DMS53 (cell line): ENCODE measurements at places on chromosomes 4 and X.
A peak's percentile ranks its signal among the peaks of the same experiment; 100 is the strongest.

DNA sequence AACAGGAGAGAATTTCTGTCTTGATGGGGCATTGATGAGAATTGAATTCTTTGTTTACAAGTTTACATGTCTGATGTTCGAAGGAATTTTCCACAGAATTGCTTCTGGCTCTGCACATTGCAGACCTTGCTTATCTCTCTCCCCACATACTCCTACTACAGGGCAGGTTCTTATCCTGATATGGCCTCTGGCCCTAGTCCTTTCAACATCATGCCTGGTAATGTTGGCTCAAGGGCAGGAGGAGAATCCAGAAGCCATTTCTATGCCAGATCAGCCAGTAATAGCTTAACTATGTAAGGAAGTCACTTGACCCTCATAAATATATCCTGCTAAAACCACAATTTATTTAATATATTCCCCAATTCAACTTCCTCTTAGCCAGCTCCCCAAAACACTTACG is 24.3 kb upstream of the TSPAN5 start:
- DNase-seq, result no peak

DNA sequence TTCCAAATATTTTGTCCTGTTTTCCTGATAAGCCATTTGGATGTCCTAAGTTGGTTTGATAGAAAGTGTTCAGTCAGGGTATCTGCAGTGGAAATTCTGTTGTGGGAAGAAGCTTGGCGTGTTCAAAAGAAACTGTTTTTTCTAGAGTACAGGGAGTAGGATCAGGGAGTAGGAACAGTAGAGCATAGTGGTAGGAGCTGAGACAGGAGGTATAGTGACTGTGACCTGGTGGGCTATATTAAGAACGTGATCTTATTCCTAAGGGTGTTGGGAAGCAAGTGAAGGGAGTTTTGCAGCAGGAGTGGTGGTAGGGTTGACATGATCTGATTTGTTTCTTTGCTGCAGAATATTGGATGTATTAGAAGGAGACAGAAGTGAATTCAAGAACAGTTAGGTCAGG is 348.2 kb downstream of the BMPR1B start:
- DNase-seq, result no peak

DNA sequence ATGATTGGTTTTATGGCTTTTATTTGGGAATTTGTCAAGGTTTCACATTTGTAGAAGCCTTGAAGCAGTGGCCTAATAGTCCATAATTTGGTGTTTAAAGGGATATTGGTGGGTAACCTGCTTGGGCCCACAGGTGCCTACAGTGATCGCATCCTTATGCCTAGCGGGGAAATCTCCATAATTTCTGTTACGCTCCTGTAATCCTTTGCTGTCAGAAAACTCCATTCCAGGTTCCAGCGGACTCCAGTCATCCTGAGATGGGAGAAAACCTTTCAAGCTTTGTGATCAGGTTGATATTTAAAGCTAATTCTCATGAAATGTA is 257.0 kb upstream of the JADE1 start:
- DNase-seq, result no peak

- DNase-seq, result peak; percentile 91
Measured at GRCh38 chrX:120749141-120749846, 119.4 kb upstream of the C1GALT1C1 start.

GRCh38 chr4:184802697-184803015 is 23.1 kb downstream of the ACSL1 start:
- DNase-seq, result no peak
